Fibroblast of skin of right biceps (primary cell): ENCODE measurements at places on chromosomes 1 and 21.

DNA sequence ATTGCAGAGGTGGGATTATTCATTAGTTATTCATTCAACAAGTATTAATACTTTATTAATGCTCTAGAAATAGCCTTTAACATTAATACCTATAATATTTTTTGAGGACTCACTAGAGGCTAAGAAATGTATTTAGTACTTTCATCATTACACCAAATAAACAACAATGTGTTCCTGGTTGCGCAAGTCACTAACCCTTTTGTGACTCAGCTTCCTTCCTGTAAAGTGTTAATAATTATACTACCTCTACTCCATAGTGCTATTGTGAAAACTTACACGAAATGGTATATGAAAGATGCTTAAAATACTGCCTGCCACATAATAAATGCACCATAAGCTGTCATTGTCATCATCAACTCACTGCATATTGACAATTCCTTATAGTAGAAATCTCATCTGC is 431.0 kb downstream of the DPYD start:
- peak; percentile 30 for DNase-seq

- DNase-seq: no peak
Observed at GRCh38 chr1:43731867-43732531, 24.7 kb downstream of the ST3GAL3 start.

DNA sequence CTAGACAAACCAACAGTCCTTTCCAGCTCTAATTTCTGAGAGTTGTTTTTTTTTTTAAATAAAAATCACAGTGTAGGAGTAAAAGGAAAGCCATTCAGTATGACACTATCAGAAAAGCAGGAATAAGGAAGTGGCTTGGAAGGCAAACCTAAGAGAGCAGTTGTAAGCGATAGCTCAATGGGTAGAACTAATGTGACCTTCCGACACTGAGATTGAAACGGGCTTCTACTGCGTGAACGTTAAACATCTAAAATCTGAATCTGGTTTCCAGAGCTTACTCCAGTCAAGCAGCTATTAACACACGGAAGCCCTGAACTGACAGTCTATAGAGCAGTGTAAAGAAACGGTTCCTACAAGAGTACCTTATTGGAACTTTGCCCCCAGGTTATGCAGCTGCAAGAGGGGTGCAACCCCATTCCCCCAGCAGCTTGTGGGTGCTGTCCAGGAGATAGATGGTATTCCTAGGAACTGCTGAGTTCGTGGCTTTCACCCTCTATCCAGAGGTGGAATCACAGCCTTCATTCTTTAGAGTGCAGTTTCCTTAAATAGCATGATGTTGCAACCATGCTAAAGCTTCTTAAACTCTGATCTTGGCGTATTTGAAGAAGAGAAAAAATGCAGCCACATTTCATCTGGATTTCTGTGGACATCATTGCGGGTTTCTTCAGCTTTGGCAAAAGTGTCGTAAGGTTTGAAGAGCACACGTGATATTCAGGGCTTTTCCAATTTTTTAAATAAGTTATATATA is 3.3 kb upstream of the IRF2BP2 start:
- peak; percentile 91 for DNase-seq

DNA sequence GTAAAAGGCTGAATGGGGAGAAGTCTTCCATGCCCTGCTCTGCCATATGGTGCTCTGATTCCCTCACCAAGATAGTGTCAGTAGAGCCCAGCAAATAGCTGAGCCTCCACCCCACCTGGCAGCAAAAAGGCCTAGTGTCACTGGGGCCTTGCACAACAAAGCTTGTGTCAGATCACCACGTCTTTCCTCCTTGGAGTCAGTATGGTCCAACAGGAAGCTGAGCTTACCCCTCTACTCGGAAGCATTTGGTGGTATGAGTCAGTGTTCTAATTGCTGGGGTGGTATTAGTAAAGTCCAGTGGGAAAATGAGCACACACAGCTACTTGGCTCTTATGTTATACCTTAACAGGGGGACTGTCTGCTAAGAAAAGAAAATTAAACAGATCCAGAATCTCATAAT is 18.7 kb upstream of the RRP15 start:
- peak; percentile 29 for DNase-seq

GRCh38 chr1:184078564-184079249 is 27.2 kb downstream of the TSEN15 start:
- DNase-seq: no peak
